ENCODE measurements at places on chromosomes 2 and 18. TPM values are rescaled to one million over a fixed set of nuclear protein-coding genes. Genes with fewer than 3 reads are reported as not detected.

GRCh38 chr18:69840445-69840844 is 107.2 kb downstream of the CD226 start:
- no peak for DNase-seq

- DNase-seq: no peak
These were observed 119.5 kb downstream of the COL6A3 start for GRCh38 chr2:237294460-237294859.

DNA sequence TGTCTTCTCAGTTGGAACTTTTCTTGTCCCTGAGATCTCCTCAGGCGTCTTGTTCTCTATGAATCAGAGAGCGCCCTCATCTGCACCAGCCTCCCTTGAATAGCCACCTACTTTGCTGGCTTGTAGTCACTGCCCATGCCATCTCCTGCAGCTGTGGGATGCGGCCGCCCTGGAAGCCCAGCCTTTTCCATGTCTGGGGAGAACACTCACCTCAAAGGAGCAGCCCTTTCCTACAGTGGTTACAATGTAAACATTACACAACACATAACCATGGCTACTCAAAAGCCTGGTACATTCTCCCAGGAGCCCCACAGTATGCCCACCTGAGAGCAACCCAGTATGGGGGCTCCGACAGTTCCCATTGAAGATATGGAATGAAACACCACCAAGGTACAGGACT is 351.0 kb downstream of the EN1 start:
- no peak for DNase-seq

DNA sequence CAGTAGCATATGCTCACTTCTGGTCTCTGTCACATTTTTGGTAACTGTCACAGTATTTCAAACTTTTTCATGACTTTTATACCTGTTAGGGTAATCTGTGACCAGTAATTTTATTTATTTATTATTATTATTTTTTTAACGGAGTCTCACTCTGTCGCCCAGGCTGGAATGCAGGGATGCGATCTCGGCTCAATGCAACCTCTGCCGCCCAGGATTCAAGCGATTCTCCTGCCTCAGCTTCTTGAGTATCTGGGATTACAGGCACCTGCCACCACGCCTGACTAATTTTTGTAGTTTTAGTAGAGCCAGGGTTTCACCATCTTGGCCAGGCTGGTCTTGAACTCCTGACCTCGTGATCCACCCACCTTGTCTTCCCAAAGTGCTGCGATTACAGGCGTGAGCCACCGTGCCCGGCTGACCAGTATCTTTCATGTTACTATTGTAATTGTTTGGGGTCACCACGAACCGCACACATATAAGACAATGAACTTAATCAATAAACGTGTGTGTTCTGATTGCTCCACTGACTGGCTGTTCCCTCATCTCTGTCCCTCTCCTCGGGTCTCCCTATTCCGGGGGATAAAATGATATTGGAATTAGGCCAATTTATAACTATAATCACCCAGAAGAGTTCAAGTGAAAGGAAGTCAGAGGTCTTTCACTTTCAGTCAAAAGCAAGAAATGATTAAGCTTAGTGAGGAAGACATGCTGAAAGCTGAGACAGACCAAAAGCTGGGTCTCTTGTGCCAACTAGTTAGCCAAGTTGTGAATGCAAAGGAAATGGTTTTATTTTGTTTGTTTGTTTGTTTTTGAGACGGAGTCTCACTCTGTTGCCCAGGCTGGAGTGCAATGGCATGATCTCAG is 22.9 kb downstream of the TGIF1 start:
- no peak for DNase-seq

GRCh38 chr18:9716780-9717563 is 8.9 kb downstream of the RAB31 start:
- no peak for DNase-seq

DNA sequence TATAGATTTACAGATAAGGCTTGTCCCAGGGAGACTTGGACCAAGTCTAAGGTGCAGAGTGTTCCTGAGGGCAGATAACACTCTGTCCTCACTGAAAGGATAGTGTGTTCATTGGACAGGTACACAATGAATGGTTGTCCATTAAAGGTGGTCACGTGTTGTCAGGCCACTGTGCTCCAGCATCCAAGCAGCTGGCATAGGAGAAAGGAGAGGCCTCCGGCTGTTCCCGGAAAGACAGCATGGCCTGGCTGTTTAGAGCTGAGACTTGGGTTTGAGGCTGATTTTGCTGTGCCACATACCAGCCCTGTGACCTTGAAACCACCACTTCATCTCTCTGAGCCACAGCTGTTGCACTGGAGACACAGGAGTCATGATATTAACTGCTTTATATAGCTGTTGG is 19.6 kb upstream of the SULT1C3 start:
- DNase-seq: no peak

DNA sequence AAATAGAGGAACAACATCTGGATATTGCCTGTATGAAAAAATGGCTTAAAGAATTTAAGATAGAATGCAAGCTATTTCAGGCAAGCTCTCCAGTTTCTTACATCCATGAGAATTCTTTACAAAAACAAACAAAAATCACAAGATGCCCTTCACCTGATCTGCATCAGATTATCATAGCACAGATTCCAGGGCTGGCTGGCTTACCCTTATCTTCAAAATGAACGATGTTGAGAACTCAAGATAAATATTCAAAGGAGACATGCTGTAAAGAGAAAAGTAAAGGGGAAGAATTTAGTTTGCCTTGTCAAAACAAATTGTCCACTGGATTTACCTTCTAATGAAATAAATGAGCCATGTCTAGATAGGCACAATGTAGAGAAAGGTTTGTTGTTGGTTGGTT is 18.7 kb upstream of the SLC40A1 start:
- DNase-seq: no peak

- DNase-seq: no peak
These were observed 561.3 kb upstream of the FSHR start for GRCh38 chr2:49715597-49715996.

DNA sequence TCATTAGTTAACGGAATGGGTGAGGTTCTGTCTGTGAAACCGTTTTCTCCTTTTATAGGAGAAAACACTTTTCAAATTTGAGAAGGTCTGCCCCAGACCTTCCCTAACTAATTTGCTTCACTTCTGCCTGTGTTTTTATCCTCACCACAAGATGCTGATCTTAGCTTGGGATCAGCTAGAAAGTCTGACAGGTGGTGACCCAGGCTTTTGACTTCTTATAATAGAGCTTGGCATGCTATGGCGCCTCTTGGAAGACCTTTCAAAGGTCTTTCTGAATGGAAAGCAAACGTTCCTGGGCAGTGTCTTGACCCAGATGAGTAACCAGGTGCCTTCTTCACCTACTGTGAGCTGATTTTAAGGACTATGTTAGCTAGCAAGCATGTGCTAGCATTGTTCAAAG is 91.4 kb downstream of the LYPD6 start:
- DNase-seq: no peak

The NRP2 gene
- total RNA-seq: 12.8 TPM

The FIGN gene
- total RNA-seq: 1.4 TPM

The HRH4 gene
- total RNA-seq: 0.13 TPM

The NMS gene
- total RNA-seq: not detected

The PMAIP1 gene
- total RNA-seq: 12.1 TPM

All from bronchial epithelial cell (primary cell).